ENCODE measurements at places on chromosomes 11 and 22.

DNA sequence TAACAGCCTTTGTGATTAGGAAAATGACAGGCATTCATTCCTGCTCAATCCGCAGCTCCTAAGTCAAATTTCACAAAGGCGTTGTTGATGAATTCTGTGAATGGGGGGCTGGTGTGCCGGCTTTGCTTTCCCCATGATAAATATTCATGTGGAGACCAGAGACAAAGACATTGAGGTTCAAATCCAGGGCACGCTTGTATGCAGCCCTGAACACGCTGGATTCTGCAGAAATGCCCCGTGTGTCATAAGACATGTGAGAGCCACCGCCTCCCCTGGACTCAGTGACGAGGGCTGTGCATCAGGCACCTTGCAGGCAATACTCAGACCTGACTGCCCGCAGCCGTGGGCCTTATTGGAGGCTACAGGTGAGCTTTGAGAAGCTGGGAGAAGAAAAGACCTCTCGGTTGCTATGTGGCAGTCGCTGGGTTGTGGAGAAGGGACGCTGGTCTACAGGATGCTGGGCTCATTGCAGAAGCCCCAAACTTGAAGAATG is 906.2 kb downstream of the BRD1 start:
- DNase-seq, result no peak

- DNase-seq, result peak; percentile 83
Observed at GRCh38 chr22:50314455-50315288, 7.2 kb upstream of the PLXNB2 start.

GRCh38 chr22:40322818-40323447 is 23.4 kb upstream of the ADSL start:
- DNase-seq, result no peak

DNA sequence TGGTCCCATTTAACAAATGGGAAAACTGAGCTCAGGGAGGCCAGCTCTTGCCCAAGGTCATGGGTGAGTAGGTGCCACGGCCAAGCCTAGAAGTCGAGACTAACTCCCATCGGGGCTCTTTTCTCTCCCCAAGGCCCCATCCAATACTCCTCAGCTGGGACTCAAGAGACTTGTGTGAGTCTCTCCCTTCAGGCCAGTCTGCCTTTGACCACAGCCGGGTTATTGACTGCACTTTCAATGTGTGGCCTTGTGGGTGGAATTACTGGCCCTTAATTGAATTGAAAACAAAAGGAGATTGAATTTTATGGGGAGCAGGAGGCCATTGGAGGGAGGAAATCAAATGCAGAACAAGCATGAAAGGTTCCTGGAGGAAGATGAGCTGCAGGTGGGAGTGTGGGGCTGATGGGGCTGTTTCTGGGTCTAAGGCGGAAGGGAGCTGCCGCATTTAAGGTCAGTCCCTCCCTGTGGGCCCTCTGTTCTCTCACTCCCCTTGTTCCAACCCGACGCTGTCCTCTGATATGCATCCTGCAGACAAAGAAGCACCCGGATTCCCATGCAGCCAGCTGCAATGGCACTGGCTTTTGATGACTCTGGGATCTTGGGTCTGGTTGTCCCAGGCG is 552.8 kb downstream of the MIAT start:
- DNase-seq, result no peak

DNA sequence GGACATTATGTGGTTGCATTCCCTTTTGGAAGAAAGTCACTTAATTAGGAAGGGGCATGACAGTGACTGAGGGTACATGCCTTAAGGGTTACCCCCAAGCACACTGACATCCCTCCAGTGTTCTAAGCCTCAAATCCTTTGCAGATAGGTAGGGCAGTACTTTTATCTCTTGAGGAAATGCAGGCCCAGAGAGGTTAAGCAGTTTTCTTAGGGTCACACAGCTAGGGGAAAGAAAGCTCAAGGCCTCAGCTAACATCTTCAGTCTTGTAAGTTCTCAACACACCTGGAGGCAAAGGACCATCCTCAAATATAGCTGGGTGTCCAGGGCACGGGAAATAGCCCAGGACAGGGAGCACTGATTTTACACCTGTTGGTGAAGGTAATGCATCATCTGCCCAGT is 31.6 kb downstream of the KIAA1671 start:
- no peak for DNase-seq

- DNase-seq, result no peak
Observed at GRCh38 chr22:50236731-50237409, 8.0 kb downstream of the TUBGCP6 start.

- DNase-seq, result peak; percentile 47
Observed at GRCh38 chr11:110093407-110094297, 460 bp downstream of the ZC3H12C start.

- no peak for DNase-seq
Observed at GRCh38 chr11:106697058-106697457, 321.2 kb downstream of the GUCY1A2 start.

GRCh38 chr11:1358286-1358685 is 31.4 kb upstream of the BRSK2 start:
- no peak for DNase-seq

DNA sequence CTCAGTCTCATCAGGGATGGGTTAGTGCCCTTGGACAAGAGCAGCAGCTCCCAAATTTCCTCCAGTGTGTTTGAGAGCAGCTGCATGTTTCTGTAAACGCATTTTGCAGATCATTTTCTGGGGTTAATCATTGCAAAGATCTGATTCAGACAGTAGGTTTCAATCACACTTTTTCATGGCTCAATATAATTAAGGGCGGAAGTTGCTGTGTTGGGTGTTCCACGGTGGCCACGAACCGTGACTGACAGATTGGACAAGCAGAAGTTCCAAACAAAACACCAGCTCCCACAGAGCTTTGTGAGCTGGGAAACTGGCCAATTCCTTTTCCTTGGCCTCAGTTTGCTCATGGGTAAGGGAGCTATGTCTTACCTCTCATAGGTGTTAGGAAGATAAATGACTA is 8.4 kb upstream of the RASSF10 start:
- DNase-seq, result no peak

DNA sequence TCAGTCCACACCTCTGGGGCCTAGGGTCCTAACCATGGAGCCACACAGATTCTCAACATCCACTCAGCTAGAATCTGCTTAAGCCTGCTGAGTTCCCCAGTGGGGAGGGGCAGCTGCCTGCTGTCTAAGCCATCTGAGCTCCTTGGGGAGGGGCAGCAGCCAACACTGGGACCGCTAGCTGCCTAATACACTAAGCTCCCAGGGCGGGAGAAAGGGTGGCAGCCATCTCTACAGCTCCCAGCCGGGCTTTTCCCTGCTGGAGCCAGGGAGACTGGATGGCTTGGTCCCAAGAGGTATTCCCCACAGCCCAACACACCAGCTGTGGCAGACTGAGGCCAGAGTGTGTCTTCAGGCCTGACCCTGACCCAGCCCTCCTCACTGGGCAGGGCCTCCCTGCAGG is 217.3 kb upstream of the TMEM45B start:
- DNase-seq, result no peak

DNA sequence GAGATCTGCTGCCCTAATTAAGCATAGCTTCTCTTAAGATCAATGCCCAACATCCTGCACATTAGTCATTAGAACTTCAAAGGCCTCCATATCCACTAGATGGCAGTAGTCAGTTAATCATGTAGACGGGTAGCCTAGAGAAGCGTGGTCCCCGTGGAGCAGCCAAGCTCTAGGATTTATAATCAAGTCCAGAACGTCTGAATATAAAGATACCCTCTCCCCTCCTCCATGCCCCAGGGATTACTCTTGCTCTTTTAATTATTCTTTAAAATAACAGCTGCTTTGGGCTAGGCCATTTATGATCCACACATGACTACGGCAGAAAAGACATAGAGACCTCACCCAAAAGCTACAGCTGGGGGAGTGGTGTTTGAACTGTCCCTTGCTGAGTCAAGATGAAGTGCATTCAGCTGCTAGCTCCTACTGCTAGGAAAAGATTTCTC is 327.6 kb upstream of the PLET1 start:
- DNase-seq, result no peak

DNA sequence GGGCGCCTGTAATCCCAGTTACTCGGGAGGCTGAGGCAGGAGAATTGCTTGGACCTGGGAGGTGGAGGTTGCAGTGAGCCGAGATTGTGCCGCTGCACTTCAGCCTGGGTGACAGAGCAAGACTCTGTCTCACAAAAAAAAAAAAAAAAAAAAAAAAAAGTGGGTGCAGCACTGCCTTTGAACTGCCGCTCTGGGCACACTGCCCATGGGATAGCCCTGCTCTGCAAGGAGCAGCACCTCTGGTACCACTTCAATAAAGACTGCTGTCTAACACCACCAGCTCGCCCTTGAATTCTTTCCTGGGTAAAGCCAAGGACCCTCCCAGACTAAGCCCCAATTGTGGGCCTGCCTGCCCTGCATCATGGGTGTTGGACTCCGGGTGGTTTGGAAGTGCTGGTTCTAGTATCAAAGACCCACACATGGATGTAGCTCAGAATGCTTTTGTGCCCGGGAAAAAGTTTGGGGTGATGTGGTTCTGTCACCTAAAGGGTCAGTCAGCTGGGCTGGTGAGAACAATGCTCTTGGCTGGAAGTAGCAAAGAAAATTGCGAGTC is 444.3 kb downstream of the TBC1D22A start:
- DNase-seq, result no peak

DNA sequence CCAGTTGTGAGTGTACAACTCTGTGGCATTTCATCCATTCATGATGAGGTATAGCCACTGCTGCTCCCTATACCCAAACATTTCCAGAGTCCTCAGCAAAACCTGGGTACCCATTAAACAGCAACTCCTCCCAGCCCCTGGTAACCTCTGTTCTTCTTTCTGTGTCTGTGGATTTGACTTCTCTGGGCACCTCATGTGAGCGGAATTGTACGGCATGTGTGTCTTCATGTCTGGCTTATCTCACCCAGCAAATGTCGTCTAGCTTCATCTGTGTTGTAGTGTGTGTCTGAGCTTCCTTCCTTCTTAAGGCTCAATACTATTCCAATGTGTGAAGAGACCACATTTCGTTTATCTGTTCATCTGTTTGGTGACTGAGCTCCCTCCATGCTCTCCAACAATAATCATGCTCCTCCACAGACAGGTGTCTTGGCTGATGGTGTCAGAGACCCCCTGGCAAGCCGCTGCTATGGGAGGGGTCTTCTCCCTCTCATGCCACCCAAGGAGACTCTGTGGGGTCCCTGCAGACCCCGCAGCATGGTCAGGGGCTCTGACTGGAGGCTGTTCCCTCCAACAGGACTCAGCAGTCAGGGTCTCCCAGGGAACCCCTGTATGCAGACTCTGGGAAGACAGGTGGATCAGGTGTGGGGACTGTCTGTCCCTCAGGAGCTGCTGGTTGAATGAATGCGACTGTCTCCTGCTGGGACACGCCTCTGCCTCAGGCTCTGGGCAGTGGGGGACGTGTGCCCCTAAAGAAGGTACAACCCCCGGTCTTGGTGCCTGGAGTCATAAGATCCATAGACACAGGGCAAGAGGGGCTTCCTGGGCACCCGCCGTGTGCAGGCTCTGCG is 52.7 kb downstream of the SMIM38 start:
- DNase-seq, result no peak

DNA sequence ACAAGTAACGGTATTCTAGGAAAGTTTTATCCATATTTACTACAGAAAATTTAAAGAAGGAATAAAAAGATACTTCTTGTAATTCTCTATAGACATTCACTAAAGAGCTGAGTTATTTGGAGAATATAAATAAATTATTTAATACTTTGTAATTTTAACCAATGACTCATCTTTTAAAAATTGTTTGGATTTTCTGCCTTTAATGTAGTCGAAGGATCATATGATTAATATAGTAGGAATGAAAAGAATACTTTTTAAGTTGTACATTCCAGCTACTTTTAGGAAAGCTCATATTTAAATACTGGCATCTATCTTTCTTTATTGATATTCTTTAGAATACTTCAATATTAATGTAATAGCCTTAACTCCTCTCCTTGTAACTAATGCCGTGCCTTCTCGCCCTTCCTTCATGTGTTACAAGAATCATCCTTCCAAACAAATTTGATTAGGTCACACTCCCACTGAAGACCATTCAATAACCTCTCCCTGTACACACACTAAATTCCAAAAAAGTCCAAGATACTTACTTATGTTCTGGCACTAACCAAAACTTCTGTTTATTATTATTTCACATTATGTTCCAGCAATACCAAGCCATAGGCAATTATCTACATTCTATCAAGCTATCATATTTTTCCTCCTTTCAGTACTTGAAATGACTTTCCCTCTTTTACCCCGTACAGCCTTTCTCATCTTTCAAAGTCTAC is 501.9 kb downstream of the CNTN5 start:
- no peak for DNase-seq

GRCh38 chr11:63558459-63559157 is 4.6 kb downstream of the PLAAT2 start:
- DNase-seq, result no peak

DNA sequence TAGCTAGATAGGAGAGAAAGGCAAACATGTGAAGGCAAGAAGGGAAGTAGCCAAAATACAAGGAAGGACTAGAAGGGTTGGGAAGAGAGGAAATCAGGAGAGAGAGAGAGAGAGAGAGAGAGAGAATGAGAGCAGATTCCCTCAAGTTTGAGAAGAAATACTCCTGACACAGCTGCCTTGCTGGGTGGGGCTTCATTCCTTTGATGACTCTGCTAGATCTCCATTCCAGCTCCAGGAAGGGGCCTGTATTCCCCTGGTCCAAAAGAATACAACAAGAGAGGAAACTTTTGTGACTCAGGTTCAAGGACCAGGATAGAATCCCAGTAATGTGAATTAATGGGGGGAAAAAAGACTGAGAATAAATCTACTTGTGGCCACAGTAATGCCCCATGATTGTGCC is 62.9 kb upstream of the SPON1 start:
- DNase-seq, result no peak

DNA sequence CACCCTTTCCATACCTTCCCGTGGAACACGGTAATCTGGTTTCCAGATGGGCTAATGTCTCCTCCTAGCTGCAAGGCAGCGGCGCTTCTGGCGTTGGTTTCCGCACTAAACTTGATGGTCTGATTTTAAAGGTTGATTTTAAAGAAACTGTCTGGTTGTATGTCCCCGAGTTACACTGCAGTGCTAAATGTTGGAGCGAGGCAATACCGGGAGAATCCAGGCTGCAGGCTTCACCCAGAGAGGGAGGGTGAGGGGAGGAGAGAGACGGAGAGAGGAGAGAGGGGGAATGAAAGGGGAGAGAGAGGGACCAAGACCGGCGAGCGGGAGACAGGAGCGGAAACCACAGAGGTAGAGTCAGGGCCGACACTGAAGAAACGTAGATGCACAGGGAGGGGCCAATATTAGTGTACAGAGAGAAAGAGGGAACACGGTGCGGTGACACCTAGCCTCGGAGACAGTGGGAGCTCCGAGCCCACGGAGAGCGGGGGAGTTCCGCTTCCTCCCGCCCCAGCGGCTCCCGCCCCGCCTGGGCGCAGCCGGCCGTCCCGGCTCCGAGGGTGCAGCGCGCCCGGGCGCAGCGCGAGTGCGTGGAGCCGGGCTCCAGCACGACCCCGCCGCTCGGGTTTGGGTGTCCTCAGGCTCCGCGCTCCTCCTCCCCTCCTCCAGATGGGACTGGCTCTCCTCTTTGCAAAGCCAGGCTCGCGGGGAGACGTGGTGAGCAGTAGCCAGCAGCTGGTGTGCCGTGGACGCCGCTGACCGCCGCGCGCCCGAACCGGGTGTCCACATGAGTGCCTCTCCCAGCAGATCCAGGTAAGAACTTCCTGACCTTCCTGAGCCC is 71.9 kb upstream of the GRAMD1B start:
- peak; percentile 68 for DNase-seq
